Bone marrow (tissue), 2 donors: ENCODE measurements at places on chromosomes 1 and 21.

- DNase-seq, result no peak
These were observed 1678.9 kb downstream of the KCNT2 start for GRCh38 chr1:194929357-194929756.

DNA sequence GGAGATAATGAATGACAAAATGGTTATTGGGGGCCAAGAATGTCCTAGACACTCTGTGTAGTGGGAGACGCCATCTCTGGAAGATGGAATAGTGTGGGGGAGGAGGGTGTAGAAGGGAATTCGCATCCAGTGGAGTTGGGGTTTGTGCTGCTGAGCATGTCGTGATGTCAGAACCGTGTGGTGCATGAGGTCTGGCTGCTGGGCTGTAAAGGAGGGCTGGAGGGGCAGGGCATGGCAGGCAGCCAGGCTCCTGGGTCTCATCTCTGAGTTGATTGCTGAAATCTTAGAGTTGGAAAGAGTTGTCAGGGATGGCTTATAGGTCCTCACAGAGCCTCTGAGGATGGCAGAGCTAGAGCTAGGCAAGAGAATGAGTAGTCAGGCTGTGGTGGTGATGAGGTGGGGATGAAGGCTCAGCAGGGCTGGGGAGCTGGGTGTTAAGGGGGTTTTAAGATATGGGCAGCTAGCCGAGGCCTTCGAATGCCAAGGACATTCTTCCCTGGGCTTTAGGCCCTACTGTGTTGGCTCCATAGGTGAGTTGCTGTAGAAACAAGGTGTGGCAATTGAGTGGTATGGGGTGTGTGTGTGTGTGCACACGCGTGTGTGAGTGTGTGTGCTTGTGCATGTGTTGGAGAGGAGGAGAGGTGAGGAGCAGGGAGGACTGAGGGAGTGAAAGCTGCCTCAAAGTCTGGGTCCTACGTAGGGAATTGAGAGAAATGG, 1.9 kb downstream of the PPFIA4 start:
- DNase-seq, result no peak

- DNase-seq, result no peak
These were observed 53.3 kb upstream of the WASF2 start for GRCh38 chr1:27543284-27543683.

GRCh38 chr1:32142446-32143301, 34.8 kb downstream of the KPNA6 start:
- no peak for DNase-seq

GRCh38 chr1:69976896-69977295, 228.5 kb downstream of the LRRC40 start:
- DNase-seq, result no peak

- no peak for DNase-seq
These were observed 19.7 kb downstream of the STUM start for GRCh38 chr1:226568077-226568831.

DNA sequence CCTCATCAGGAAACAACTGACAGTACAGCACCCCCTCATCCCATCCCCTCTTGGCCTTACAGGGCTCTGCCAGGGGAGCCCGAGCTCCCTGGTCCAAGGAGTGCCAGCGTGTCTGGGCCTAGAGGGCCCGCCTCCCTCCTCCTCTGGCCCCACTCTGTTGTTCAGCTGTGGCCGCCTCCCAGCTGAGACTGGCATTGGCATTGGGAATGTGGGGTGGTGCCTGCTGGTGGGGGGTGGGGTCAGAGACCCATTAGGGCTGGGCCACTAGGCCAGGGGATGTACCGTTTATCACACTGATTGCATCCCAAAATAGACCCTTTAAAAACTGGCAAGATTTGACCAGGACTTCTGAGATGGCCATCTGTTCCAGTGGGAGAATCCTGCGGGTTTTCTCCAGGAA, 1.4 kb downstream of the LDLRAP1 start:
- DNase-seq, result no peak
